Aorta (tissue), 5 donors: ENCODE measurements at places on chromosomes 7 and 10. TPM values are rescaled to one million over a fixed set of nuclear protein-coding genes. Genes with fewer than 3 reads are reported as not detected.

DEPP1 gene
- total RNA-seq = 254 TPM

PLAC9 gene
- 37.7 TPM for total RNA-seq

SPRN gene
- total RNA-seq = not detected

- H3K36me3 ChIP-seq = no peaks in the 10 kb centered on the region
- no peaks in the 10 kb centered on the region for H3K4me1 ChIP-seq
- H3K27ac ChIP-seq = no peak overlapping the region
- no peaks in the 10 kb centered on the region for H3K27me3 ChIP-seq
Observed at GRCh38 chr7:34333925-34334324, 324.1 kb upstream of the NPSR1 start.

GRCh38 chr7:10022957-10023356, 950.7 kb upstream of the PHF14 start:
- H3K27me3 ChIP-seq = no peaks in the 10 kb centered on the region
- H3K4me3 ChIP-seq = no peak overlapping the region
- DNase-seq = no peak
- no peaks in the 10 kb centered on the region for H3K4me1 ChIP-seq
- H3K36me3 ChIP-seq = no peaks in the 10 kb centered on the region

DNA sequence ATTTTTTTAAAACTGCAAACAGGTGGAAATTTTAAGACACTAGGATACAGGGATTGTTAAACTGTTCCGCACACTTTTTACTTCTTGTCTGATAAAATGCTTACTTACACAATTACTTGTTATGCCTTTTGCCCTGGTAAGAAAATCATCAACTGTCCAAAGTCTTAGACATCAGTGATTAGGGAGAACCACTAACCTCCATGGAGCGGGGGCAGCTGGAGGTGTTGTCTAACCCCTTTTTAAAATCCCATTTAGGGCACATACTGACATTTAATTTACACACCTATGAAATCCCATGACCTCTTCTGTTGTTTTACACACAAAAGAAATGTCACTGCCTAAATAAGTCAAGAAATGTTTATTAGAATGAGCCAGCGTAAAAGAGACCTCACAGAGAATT, 65.7 kb downstream of the TRIM24 start:
- no peaks in the 10 kb centered on the region for H3K27me3 ChIP-seq
- peaks cover 8% of the 10 kb centered on the region for H3K36me3 ChIP-seq
- H3K4me1 ChIP-seq = no peaks in the 10 kb centered on the region
- no peak for DNase-seq
- H3K4me3 ChIP-seq = no peak overlapping the region
